ENCODE measurements at places on chromosomes 7 and 10.

DNA sequence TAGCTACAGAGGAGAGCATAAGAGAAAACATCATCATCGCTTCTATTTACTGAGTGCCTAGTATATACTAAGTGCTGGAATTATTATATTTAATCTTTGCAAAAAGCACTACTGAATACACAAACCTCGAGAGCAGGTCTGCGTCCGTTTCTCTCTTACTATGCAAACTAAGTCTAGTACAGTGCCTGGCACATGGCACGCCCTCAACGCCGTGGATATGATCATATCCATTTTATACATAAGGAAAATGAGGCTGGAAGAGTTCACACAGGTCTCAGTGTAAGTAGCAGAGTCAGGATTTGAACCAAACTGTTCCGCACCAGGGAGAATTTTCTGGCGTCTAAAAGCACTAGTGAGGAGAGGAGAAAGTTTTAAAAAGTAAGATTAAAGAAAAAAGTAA, 17.6 kb downstream of the MXI1 start:
- no peak for DNase-seq

- no peak for DNase-seq
Measured at GRCh38 chr7:128265906-128266300, 24.8 kb downstream of the LEP start.

DNA sequence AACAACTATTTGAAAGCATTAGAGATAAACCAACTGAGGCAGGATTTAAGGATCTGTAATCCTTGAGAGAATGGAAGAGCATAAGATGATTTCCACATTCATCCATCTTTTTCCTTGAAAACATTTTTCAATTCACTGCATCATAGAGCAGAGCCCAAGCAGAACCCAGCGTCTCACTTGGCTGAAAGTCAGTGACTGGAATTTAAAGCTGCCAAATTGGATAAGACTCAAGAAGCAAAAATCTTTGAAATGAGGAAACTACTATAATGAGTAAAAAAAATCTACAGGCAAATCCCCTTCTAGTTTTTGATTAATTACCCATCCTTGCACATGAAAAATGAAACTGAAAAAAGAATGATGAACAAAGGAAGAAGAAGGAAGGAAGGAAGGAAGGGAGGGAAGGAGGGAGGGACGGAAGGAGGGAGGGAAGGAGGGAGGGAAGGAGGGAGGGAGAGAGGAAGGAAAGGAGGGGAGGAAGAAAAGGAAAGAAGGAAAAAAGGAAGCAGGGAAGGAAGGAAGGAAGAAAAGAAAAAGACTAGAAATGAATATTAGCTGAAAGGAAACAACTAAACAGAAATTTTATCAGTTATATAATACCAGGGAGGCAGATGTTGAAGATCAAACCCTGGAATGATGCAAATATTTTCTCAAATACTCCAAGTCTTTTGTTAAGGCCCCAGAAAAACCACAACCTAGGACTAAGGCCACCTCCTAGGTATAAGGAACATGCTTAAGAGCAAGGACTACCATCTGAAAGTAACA, 336.3 kb upstream of the MAGI2 start:
- DNase-seq, result no peak

DNA sequence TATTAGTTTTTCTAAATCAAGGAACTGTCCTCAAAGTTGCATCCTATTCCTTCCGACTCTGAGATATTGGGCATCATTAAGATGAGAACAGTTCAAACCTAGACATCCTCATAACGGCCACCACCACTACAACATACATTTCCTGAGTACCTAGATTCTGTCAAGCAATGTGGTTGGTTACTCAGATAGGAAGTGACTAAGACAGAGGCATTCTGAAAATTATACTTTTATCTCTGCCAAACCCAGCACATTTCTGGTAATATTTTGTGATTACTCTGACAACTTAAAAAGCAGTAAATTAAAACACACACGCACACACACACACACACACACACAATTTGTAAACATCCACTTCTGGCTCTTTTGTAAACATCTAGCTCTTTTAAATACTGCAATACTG, 291.2 kb upstream of the MEOX2 start:
- DNase-seq, result no peak

DNA sequence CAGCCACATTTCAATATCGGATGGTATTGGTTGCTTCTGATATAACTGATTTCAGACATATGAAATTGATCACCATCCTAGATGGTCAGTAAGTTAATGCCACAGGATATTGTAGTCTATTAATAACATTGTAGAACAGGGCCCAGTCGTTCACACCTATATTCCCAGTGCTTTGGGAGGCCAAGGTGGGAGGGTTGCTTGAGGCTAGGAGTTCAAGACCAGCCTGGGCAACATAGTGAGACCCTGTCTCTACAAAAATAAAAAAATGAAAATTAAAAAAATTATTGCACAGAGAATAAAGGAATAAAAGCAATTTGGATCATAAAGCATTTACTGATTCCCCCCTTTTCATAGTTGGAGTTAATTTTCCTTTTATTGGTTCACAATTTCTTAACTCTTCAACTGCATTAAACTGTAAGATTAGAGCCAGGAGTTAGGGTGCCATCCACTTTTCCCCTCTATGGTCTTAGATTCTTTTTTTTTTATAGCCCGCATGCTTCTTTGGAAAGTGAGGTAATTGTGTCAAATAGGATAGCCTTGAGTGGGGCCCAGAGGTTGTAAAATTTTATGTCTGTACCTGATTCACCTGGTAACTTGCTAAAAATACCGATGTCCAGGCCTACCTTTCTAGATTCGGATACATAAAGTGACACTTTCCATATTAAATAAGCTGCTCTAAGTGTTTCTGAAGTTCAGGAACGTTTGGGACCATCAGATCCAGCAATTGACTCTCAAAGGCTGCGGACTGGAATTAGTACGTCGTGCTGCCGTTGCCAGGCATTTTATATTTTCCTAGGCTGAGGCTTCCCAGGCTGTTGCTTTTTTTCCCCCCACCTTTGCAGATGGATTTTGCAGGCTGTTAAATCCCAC, 24.7 kb downstream of the ADK start:
- no peak for DNase-seq

DNA sequence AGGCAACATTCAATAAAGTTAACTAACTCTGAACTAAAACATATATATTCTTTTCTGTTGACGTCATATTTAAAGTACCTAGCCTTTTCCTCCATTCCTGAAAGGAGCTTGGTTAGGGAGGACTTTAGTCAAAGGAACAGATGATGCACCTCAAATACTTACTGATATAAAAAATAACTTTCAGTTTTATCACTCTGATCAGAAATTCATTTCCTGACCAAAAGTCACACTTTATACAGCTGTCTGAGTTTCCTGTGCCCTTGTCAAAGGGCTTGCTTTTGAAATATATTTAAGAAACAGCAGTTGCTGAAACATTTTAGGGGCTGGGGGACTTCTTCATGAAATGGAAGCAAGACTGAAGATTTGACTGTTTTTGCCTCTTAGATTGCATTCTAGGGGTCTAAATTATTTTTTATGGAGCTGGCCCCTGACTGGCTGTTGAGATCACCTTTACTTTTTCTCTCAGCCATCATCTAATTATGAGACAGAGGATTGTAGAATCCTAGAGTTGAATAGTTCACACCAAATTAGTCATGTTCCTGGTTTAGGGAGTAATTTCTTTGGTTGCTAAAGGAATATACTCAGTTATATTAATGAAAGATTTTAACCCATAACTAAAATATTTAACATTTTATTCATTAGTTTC, 46.6 kb downstream of the GLCCI1 start:
- DNase-seq, result no peak

GRCh38 chr7:92403760-92404074, 43.6 kb upstream of the GATAD1 start:
- no peak for DNase-seq

DNA sequence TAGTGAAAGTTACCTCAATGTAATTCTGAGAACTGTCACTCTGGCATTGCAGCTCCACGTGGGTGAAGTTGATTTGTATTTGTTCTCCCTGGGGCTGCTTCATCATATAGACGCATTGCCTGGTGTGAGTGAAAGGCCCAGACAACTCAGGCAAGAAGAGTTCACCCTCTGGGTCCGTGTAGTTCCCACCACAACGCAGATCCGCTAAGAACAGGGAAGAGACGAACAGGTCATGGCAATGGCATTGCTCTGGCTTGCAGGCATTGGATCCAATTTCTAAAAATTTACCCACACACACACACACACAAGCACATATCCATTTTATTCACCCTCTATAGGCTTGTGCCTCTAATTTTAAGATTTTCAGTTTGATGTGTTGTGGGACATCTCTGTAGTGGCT, 45.4 kb downstream of the CUBN start:
- no peak for DNase-seq

DNA sequence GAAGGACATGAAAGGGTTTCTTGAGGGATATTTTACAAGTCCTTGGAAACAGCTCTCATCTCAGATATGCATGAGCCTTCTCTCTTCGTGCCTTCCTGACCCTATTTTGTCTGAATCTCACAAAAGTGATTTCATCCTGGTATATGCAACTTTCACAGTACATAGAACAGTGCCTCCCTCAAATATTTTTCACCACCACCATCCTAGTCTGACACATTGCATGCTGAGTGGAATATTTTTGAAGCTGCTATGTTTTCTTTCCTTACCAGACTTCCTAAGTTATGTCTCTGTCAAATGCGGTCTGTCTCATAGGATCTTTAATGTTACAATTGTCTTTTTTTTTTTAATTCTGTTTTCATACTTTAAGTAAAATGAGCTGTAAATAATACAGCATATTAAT, 673.3 kb upstream of the LRRN3 start:
- DNase-seq, result no peak

DNA sequence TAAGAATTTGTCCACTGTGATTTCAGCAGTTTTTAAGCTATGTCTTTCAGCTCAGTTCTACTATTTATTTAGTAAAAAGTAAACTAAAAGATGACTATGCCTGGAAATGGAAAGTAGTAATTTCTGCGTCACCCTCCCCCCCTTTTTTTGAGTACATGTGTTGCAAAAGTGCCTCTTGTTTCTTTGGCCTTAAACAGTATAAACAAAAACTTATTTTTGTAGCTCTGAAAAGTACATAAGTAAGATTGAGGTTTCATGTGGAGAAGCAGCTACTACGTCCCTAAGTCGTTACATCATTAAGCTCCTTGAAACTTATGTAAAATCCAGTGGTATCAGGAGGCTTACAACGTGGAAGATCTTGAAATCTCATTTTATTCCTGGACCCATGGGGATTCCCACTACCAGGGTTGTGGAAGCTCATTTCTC, 46.3 kb upstream of the HBP1 start:
- DNase-seq, result no peak
